ENCODE measurements at places on chromosomes 16 and 17.
A peak's percentile ranks its signal among the peaks of the same experiment; 100 is the strongest.

- DNase-seq: no peak
Observed at GRCh38 chr16:86281421-86281820, 228.9 kb upstream of the FOXF1 start.

DNA sequence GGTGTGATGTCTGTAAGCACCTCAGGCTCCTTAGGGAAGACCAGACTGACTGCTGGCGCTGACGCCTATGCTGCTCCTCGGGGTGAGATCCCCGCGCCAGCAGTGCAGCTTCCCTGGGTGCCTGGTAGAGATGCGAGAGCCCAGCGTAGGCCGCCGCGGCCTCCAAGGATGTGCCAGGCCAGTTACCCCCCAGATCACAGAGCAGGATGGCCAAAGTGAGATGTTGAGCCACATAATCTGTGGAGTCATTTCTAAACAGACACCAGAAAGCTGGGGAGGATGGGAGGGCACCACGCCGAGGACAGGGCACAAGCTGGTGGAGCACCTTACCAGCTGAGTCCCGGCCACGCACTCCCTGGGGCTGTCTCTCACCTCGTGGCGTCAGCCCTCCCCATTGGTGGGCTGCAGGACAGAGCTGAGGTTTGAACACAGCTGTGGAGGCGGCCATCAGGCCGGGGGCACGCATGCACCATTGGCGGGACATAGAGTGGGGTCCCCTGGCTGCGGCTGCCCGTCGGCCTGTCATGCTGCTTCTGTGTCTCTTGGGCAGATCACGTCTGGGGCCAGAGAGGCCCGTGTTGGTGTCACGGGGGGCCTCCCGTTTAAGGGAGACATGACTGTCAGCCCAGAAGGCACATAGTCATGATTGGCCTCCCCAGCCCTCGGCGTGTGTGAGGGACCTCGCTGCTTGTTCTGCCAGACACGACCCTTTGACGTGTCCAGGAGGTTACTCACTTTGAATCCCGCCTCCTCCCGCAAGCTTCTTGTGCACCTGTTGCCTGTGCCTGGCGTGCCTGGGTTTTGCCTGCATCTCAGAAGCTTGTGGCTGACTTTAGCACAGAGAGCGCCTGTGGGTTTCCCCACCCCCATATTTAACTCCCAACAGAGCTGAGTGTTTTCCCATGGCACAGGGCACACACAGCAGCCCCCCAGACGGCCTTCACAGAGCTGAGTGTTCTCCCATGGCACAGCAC, 21.9 kb downstream of the MAPK8IP3 start:
- no peak for DNase-seq

DNA sequence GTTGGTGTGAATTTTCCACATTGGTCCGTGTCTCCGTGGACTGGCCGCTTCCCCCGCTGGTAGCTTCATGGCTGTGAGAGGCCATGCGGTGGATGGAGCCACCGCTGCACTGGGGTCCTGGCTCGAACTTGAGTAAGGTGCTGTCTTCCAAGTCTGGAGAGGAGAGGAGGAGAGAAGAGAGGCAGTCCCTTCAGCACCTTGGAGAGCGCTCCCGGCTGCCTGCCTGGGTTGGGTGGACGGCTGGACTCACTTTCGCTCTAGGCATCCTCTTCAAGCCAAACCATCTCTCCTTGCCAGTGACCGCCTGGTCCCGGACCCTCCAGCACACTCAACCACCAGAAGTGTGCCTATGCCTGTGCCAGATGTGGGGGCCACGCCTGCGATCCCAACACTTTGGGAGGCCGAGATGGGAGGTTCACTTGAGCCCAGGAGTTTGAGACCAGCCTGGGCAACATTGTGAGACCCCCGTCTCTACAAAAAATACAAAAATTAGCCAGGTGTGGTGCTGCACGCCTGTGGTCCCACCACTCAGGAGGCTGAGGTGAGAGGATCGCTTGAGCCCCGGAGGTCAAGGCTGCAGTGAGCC, 6.2 kb downstream of the JPH3 start:
- peak; percentile 13 for DNase-seq

DNA sequence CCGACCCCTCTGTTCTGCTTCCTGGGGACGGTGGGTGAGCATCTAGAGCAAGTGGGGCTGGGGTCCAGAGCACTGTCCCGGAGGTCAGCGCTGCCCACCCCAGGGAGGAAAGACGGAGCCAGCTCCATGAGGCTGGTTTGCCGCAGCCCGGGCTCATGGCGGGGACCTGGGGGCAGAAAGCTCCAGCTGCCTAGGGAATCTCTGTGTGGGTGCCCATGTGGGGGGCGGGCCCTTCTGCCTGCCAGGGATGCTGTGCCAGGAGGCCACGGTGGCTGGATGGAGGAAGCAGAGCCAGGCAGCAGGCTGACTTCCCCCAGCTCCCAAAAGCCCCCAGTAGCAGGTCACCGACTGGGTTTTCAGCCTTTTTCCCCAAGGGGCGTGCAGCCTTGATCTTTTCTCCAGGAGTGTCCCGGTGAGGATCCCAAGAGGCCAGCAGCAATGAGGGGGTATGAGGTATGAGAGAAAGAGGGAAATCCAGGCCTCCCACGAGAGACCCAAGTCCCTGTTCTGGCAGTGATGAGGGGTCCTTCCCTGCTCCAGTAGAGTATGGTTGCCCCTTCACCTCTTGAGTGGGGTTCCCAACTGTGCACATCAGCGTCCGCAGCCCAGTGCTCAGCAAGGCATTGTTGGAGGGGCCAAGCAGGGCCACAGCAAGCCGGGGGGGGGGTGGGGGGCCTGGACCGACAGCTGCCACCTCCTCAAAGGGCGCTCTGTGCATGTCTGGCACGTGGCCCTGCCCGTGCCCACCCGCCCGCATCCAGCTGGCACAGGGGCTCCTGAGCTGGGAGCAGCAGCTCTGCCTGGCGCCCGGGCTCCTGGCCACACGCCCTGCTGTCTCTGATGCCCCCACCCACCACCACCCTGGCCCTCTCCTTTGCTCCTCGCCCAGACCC, 15.6 kb upstream of the BCAR1 start:
- no peak for DNase-seq

- no peak for DNase-seq
Observed at GRCh38 chr16:12885742-12886141, 15.7 kb upstream of the SHISA9 start.

- DNase-seq: no peak
Observed at GRCh38 chr16:84895016-84895415, 75.2 kb downstream of the CRISPLD2 start.

DNA sequence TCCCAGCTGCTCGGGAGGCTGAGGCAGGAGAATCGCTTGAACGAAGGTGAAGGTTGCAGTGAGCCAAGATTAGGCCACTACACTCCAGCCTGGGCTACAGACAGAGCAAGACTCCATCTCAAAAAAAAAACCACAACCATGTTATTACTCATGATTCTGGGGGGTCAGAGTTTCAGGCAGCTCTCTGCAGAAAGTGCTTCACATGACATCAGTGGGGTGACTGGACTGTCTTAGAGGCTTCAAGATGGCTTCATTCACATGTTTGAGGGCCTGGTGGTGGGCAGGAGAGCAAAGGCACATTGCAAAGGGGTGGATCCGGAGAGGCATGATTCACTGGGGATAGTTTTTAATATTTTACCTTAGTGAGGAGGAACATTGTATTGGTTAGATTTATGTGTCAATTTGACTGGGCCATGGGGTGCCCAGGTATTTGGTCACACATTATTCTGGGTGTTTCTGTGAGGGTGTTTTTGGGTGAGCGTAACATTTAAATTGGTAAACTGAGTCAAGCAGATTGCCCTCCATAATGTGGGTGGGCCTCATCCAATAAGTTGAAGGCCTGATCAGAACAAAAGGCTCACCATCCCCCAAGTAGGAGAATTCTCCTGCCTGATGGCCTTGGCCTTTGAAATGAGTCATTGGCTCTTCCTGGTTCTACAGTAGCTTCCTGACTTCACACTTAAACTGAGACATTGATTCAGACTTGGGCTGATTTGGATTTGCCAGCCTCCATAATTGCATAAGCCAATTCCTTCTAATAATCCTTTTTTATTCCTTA, 109.8 kb downstream of the GOSR1 start:
- DNase-seq: no peak

GRCh38 chr16:57301126-57301817, 16.8 kb upstream of the PLLP start:
- DNase-seq: no peak

- DNase-seq: no peak
Observed at GRCh38 chr16:56662357-56663354, 4.9 kb downstream of the MT1F start.

GRCh38 chr16:10871157-10871991, 5.6 kb upstream of the CIITA start:
- DNase-seq: peak; percentile 26

DNA sequence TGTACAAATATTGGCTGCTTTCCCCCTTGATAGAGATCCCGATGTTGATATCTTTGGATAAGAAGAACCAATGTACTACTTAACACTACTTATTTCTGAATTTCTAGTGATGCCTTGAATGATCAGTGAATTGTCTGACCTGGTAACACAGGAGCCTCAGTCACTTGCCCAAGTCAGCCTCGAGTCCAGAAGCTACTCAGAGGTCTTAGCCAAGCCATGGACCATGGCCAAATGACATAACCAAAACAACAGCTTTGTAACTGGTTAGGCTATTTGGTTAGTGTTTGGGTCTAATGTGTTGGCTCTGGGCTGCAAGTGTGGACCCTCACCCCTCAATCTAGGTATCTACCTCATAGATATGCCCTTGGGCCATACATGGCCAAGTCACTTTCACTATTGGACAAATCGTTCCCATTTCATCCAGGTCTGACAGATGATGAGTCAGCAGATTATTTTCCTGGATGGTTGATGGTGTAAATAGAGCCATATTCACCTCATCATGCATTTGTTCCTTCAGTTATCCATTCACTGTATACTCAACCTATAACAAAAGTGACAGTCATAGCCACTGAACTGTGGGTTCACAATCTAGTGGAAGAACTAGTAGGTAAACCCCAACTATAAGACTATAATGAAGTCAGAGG, 3.5 kb downstream of the RBFOX1 start:
- no peak for DNase-seq

- no peak for DNase-seq
Observed at GRCh38 chr16:3171181-3171854, 16.7 kb upstream of the OR1F1 start.

GRCh38 chr16:65353183-65353582, 231.3 kb upstream of the CDH11 start:
- no peak for DNase-seq

- no peak for DNase-seq
Observed at GRCh38 chr16:64969221-64969620, 152.6 kb downstream of the CDH11 start.

GRCh38 chr17:44898768-44899073, 524 bp downstream of the EFTUD2 start:
- no peak for DNase-seq

DNA sequence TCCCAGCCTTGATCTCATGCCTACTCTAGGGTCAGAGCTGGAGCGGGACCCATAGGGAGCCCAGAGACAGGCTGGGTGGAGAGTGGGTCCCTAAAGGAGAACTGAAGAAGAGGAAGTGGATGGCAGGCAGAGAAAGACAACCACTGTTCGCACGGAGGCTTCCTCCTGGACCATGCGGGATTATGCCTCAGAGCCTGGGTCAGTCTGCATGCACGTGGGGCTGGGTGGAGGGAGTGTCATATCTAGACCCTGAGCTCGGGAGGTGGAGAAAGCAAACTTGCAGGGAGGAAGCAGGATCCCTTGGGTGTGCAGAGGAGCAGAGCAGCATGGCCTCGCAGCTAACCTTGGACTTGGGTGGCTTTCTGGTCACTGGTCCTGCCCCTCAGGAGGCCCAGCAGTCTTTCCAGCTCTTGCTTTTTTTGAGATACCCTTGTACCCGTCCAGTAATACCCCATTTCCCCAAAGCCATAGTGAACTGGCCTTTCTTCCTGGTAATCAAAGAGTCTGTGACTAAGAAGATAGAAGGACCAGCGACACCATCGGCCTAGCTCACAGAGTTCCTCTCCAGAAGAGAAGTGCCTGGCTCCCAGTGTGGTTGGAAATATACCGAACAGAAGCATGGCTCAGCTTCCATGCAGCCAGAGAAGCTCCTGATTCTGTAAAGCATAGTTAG, 344.2 kb downstream of the CPPED1 start:
- no peak for DNase-seq

DNA sequence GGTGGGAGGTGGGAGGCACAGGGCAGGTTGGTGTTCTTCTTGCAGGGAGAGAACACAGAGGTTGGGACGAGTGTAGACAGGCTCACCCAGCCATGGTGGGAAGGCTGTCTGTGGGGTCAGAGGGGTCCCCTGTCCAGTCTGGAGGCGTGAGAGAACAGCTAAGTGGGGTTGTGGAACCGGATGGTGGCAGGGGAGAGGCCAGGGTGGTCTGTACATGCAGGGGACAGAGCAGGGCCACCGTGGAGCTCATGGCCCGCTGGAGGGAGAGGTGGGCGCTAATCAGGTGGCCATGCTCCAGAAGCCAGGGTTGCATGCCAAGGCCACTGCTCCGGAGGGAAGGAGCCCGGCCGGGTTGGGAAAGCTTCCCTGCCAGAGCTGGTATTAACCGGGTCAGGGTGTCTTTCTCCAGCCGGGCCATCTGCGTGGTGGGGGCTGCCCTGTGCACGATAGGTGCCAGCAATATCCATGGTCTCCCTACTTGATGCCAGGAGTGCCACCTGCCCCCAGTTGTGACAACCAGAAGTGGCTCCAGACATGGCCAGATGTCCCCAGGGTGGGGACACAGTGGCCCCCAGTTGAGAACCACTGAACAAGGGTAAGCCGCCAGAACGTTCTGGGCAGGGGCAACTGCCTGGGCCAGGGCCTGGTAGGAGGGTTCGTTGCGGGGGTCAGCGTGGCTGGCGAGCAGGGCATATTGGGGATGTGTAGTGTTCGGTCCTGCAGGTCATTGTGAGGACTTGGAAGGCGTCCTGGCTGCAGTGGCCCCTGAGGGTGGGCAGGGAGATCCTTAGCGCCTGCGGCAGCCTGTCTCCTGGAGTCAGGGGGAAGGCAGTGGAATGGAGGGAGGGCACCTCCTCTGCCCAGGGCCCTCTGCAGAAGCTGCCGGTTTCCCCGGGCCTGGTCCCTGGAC, 5.1 kb downstream of the SNN start:
- no peak for DNase-seq

- DNase-seq: no peak
Observed at GRCh38 chr17:79465011-79465680, 145.7 kb downstream of the RBFOX3 start.

GRCh38 chr16:20114356-20114755, 40.7 kb upstream of the GPR139 start:
- no peak for DNase-seq

GRCh38 chr17:76968707-76969597, 100.7 kb downstream of the MGAT5B start:
- DNase-seq: peak; percentile 19

GRCh38 chr16:72764015-72764654, 283.8 kb downstream of the ZFHX3 start:
- DNase-seq: no peak

GRCh38 chr16:82373976-82374375, 204.0 kb upstream of the MPHOSPH6 start:
- DNase-seq: no peak

GRCh38 chr16:46732561-46732960, 15.6 kb downstream of the MYLK3 start:
- DNase-seq: no peak

GRCh38 chr17:50222922-50223321, 21.5 kb upstream of the COL1A1 start:
- DNase-seq: no peak

- no peak for DNase-seq
Observed at GRCh38 chr17:9855036-9855435, 29.3 kb downstream of the GLP2R start.

Data from activated CD4-positive, alpha-beta T cell treated with anti-CD3 and anti-CD28 coated beads for 24 hours (primary cell).